ENCODE measurements at places on chromosomes 2 and 18.

GRCh38 chr2:46145017-46145416, 152.2 kb upstream of the EPAS1 start:
- DNase-seq = no peak

DNA sequence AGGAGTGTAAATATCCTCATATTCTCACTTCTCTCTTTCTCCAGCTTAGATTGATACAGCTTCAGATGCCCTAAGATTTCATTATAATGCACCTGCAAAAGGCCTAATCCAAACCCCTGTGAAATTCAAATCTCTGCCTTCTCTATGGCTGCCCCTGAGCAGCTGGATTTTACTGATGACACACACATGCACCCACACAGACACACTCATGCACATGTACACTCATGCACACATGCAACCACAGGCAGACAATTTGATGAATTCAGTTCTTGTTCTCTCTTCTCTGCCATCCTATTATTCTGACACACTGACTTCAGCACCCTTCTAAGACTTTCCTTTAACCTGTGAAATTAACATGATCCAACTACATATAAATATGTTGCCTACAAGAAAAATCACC, 563.2 kb downstream of the RNF144A start:
- DNase-seq = no peak

DNA sequence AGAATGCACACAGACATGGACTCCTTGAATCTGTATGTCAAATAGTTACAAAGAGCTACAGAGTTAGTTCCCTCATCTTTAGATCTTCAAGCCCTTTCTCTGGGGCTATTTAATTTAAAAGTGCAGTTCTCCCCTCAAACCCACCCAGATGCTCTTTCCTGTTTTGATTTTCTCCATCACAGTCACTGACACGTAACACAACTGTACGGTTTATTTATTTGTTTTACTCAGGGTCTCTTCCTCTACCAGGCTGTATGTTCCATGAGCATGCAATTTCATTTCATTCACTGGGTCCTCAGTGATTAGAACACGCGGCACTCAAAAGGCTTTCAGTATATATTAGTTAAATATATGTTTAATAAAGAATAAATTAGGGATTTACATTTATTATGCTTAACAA, 94.7 kb downstream of the DOCK10 start:
- DNase-seq = no peak

GRCh38 chr2:240640939-240641338, 15.7 kb downstream of the GPR35 start:
- DNase-seq = peak; percentile 52

GRCh38 chr2:69709290-69709689, 32.6 kb upstream of the ANXA4 start:
- no peak for DNase-seq

GRCh38 chr2:24495451-24495850, 4.4 kb downstream of the NCOA1 start:
- DNase-seq = no peak

DNA sequence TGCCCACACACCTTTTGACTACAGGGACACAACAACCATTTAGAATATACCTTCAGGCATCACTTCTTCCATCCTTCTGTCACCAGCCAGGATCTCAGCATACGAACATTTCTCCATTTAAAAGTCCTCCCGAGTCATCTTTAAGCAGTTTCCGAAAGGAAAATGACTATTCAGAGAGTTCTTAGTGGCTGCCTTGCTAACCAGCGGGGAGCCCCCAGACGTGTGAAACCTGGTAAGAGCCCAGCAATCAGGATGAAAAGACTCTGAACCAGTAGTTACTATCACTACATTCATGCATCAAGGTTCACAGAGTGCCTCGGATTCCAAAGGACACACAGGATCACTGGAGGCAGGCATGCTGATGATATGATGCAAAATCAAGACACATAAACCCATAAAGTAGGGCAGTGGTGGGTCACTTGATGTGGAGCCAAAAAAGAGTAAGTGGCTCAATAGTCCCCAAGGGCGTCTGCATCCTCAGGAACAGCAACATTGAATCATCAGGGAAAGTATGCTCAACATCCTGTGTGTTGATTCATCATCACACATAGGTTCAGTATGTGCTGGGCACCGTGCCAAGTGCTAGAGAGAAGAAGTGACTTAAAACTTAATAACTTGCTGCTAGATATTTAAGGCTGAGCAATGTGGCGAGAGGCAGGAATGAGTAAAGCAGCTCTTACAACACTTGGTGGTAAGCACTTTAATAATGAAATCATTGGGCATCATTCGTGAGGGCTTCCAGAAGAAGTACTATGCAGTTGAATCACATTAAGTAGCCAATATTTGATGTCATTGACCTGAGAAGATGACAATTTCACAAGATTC, 4.4 kb downstream of the CCL20 start:
- DNase-seq = no peak

DNA sequence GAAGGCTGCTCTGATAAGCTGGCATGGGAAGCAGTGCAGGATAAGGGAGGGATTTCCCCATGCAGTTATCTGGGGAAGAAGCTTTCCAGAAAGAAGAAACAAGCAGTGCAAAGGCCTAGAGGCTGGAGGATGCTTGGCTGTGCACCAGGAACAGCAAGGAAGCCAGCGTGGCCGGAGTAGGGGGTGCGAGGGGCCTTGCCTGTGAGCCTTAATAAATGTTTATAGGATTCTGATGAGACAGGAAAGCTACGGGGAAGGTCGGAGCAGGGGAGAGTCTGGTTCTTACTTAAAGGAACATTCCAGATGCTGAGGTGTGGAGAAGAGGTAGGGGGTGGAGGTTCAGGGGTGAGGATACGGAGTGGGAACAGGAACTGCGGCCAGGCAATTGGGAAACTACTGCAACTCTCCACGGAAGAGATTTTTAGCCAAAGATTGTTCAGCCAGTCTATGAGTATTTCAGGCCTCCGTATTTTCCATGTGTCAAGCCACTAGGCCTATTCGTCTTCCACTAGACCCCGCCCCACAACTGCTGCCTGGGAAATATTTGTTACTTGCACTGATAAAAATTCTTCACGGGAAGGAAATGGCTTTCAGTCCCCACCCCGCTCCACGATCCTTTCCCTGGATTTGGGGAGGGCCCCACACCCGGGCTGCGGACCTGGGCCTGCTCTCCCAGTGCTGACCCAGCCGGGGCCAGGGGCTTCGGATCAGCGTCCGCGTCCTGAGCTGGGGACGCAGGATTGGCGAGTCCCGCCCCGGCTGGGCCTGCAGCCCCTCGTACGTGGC, 516 bp downstream of the EIF2AK2 start:
- DNase-seq = no peak

GRCh38 chr2:208711598-208711997, 305.0 kb downstream of the PTH2R start:
- no peak for DNase-seq

DNA sequence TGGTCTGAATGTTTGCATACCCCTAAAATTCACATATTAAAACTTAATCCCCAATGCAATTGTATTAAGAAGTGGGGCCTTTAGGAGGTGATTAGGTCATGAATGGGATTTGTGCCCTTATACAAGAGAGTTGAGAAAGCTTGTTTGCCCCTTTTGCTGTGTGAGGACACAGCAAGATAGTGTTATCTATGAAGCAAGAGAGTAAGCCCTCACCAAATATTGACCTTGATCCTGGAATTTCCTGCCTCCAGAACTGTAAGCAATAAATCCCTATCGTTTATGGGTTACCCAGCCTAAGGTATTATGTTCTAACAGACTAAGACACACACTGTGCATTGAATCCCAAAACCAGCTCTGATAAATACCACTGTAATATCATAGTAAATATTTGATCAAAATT, 32.2 kb downstream of the NR4A2 start:
- no peak for DNase-seq

GRCh38 chr2:36708041-36708741, 11.7 kb downstream of the VIT start:
- no peak for DNase-seq

- no peak for DNase-seq
These were observed 321.0 kb upstream of the NRP2 start for GRCh38 chr2:205361272-205361671.

- DNase-seq = no peak
These were observed 100.6 kb downstream of the RNF144A start for GRCh38 chr2:7017671-7018281.

DNA sequence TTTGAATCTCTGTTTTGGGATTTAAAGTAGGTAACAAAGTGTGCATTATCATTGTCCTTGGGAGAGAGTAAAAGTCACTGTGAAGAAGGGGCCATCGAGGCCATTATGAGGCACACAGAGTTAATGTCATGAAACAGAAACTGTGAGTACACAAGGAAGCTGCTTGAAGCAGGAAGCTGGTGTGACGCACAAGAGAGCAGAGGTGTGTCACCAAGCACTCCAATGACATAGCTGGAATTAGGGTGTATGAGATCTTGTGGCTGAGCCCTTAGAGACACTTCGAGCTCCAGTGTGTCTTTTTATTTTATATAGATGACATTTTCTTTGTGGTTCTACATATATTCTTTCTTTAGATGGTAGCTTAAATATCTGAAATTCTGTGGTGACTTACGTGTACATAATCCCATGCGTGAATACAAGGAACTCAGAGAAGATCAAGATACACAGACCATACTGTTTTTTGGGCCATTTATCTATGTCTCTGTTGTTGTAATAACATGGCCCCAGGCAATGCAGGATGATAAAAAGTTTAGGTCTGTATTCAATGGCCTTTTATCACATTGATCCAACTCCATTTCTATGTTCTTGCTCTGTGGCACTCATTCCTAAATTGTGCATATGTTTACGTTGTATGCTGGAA, 164.7 kb upstream of the FAM98A start:
- no peak for DNase-seq

DNA sequence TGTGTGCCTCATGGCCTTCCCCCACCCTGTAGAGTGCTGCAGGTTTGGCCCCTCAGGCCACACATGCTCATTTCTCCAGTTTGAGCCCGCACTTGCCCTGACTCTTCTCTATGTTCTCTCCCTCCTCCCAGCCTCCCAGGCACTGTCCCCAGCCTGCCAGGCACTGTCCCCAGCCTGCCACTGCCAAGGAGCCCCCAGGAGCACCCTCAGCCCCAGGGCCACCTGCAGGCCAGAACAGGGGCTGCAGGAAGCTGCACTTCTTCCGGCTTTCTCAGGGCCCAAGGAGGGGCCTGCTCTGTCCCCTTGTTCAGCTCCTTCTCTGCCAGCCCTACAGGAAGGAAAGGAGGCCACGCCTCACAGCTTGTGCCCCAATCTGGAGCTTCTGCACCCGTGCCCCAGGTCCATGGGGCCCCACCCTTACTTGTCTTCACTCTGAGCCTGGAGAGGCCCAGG, 31.6 kb downstream of the CYP26B1 start:
- no peak for DNase-seq

DNA sequence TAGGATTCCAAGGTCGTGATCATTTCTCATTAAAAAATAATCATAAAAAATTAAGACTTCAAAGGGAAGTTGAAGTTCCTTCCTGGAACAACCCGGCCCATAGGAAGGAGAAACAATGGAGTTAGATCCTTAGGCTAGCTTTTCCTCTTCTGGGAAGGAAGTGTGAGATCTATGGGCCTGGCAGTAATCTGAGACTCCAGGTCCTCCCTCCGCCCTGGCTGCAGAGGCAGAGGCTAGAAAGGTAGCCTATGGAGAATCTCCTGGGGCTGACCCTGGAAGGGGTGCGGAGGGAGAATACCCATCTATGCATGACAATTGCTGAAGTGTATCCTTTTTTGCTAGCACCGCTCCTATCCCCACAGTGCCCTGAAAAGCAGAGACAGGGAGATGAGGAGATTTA, 37.9 kb downstream of the TRIB2 start:
- DNase-seq = no peak

GRCh38 chr2:10437806-10438205, 10.3 kb downstream of the ODC1 start:
- DNase-seq = no peak

DNA sequence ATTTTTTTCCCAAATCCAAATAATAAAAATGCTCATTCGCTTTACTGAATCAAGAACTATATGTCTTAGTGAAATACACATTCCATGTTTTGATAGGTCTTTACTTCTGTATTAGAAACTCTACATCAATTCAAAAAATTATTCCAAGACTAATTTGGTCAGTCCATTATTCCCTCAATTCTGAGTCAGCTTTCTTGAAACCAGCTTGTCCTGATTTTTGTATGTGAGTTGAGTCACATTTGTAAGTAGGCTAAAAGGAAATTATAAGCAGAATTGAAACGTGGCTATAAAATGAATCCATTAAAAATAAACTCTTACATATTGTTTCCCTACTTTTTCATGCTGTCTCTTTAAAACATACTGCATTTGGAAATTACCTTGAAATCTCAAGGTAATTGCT, 113.0 kb downstream of the DNER start:
- DNase-seq = no peak

GRCh38 chr18:22609642-22610041, 191.9 kb upstream of the CTAGE1 start:
- DNase-seq = no peak

- no peak for DNase-seq
These were observed 1039.0 kb downstream of the SOCS6 start for GRCh38 chr18:71327850-71328249.

DNA sequence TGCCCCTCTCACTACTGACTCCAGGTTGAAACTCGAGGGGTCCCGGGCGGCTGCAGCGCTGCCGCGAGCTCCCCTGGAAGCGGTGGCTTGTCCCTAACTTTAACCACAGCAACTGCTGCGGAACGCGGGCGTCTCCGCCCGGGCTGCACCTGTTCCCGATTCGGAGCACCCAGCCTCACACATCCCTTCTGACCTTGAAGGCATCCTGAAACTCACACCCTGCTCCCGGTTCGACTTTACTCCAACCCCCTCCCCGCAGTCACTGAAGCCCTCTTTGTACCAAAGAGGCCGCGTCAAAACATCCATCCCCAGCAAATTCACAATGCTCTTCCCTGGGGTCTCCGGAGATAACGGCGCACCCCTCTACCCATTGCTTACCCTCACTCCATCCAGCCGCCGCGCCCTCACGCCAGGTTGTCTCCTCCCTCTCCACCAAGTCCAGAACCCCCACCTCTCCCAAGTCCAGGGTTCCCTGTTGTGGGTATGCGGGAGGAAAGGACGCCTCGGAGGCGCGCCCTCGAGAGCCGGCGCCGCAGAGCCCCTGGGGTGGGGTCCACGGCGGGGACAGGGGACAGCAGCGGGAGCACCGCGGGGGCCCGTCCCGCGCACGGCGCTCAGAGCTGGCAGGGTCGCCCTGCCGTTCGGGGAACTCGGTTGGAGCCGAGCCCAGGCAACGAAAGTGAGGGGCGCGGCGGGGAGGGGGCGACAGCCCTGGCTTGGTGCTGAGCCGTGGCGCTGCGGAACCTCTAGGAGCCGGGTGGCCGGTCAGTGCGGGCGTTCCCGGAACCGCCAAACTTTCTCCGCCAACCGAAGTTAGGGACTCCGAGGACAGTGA, 934 bp downstream of the MYO5B start:
- DNase-seq = peak; percentile 27

GRCh38 chr2:153354377-153354776, 124.2 kb downstream of the RPRM start:
- no peak for DNase-seq

GRCh38 chr18:48330016-48330991, 78.9 kb downstream of the ZBTB7C start:
- DNase-seq = no peak

All from progenitor cell of endocrine pancreas (in vitro differentiated cells).